Fibroblast of skin of scalp (primary cell): ENCODE measurements at places on chromosomes 3 and 15.

DNA sequence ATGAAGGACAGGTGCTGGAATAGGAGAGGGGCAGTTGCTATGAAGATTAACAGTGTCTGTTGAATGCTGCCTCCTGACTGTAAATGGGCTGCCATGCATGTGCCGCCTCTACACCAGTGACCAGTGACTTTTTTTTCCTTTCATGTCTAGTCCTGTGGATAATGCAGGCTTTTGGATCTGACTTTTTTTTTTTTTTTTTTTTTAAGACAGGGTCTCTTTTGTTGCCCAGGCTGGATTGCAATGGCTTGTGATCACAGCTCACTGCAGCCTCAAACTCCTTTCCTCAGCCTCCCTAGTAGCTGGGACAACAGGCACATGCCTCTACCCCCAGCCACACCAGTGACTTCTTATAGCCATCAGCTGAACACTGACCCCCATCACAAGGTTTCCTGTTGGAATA, 41.2 kb upstream of the AGBL1 start:
- DNase-seq = no peak

DNA sequence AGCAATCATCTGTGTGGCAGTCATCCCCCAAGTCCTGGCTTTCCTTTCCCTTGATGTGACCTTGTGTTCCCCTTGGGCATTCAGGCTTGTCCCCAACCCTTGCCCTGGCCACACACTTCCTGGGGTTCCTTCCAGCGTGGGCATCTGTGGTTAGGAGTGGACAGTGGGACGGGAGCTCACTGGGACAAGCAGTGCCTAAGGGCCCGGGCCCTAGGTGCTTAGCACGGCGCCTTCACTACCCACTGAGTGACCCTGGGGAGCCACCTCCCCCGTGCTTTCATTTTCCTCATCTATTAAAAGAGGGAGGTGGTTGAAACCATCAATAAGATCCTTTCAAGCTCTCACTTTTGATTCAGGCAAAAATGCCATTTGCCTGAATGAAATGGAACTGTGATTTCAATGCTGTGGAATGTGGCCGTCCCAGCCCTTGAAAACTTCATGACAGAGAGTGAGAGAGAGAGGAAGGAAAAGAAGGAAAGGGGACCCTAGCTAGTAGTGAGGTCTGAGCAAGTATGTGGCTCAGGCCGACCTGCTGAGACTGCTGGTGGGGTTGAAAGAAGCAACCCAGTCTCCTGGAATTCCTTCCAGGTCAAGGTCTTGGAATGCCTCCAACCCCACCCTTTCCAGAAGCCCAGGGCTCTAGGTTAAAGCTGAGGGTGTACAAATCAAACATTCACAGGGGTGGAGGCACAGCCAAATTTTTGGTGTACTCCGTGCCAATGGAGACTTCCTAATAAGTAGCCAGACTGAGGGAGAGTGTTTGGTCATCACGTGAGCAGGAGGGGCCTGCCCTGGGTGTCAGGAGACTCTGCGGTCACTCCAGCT, 302.9 kb downstream of the TLE3 start:
- DNase-seq = peak; percentile 88

- DNase-seq = no peak
These were observed 107.0 kb downstream of the ETFA start for GRCh38 chr15:76204109-76204845.

- no peak for DNase-seq
These were observed 85.7 kb downstream of the RARB start for GRCh38 chr3:25513642-25514266.

GRCh38 chr3:26061947-26062346, 272.1 kb downstream of the OXSM start:
- DNase-seq = no peak
